Glutamatergic neuron (in vitro differentiated cells): ENCODE measurements at places on chromosomes 13 and 19.

GRCh38 chr19:55352040-55352439 lies 2.5 kb downstream of the COX6B2 start:
- no peak for DNase-seq

- no peak for DNase-seq
Measured at GRCh38 chr13:51603716-51604115, 19.5 kb downstream of the WDFY2 start.

- DNase-seq = no peak
Measured at GRCh38 chr13:44104969-44105368, 225.3 kb downstream of the LACC1 start.

- DNase-seq = peak; percentile 19
Measured at GRCh38 chr13:62185631-62186255, 770.1 kb upstream of the PCDH20 start.

GRCh38 chr13:60075850-60076249 lies 87.9 kb downstream of the DIAPH3 start:
- no peak for DNase-seq

DNA sequence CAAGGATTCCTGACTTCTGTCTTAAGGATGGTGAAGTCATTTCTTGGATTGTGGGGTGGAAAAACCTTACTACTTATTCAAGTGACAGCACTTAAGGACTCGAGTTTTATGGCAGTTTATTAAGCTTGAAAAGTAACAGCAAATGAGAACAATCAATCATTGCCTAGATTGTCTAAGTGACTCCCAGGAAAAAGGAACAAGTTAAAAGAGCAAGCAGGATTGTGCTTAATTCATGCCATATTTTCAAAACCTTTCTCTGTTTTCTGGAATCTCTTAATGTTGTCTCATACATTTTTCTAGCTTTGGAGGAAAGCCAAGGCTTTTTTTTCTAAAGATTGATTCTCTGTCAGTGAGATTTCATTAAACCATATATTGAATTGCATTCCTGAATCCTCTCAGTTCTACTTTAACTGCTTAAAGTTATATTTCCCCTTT lies 236.2 kb upstream of the HTR2A start:
- no peak for DNase-seq
